Stimulated activated CD4-positive, alpha-beta T cell treated with anti-CD3 and anti-CD28 coated beads, Interleukin-1b, Interleukin-23, amount 100 ng/mL, for 48 hours (primary cell): ENCODE measurements at places on chromosomes 11 and 22.

- DNase-seq: no peak
Measured at GRCh38 chr11:20448834-20449233, 61.3 kb downstream of the PRMT3 start.

DNA sequence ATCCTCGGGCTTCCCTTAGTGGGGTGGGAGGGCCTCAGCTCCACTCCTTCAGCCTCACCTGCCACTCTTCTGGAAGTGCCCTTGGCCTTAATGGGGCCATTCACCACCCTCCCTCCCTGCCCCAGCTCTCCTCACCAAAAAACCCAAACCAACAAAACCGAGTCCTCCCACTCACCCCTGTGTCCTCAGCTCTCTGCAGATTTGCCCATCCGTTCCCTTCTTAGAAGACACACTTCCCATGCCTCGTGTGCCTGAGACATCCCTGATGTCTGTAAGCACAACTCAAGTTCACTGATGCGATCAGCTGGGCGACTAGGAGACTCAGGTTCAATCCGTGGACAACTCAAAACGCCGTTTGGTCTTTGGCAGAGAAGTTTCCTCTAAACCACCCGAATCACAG is 839.2 kb downstream of the TBC1D22A start:
- DNase-seq: no peak

- no peak for DNase-seq
Measured at GRCh38 chr11:17606233-17607082, 59.4 kb downstream of the OTOG start.

- no peak for DNase-seq
Measured at GRCh38 chr11:75077316-75077715, 19.4 kb downstream of the OR2AT4 start.

- peak; percentile 15 for DNase-seq
Measured at GRCh38 chr11:68099474-68100405, 21.4 kb downstream of the CHKA start.

- DNase-seq: no peak
Measured at GRCh38 chr11:115985896-115986295, 481.7 kb upstream of the CADM1 start.
